ENCODE measurements at places on chromosomes 2 and 18. TPM values are rescaled to one million over a fixed set of nuclear protein-coding genes. Genes with fewer than 3 reads are reported as not detected.

Gene RHBDD1
- 73.8 TPM for total RNA-seq

Gene FBLN7
- 0.34 TPM for total RNA-seq

Gene UXS1
- 45.7 TPM for total RNA-seq

Gene CRYBA2
- total RNA-seq = not detected

Gene DSC2
- 33.4 TPM for total RNA-seq

Measured in HCT116 (cell line).